ENCODE measurements at places on chromosomes 13 and 19.

DNA sequence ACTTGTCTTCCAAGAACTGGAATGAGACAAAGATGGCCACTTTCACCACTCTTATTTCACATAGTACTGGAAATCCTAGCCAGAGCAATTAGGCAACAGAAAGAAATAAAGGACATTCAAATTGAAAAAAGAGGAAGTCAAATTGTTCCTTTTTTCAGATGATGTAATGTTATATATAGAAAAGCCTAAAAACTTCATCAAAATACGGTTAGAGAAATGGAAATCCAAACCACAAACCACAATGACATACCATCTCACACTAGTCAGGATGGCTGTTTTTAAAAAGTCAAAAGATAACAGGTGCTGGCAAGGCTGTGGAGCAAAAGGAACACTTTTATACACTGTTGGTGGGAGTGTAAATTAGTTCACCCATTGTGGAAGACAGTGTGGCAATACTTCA lies 113.3 kb upstream of the SPRY2 start:
- no peak for DNase-seq

DNA sequence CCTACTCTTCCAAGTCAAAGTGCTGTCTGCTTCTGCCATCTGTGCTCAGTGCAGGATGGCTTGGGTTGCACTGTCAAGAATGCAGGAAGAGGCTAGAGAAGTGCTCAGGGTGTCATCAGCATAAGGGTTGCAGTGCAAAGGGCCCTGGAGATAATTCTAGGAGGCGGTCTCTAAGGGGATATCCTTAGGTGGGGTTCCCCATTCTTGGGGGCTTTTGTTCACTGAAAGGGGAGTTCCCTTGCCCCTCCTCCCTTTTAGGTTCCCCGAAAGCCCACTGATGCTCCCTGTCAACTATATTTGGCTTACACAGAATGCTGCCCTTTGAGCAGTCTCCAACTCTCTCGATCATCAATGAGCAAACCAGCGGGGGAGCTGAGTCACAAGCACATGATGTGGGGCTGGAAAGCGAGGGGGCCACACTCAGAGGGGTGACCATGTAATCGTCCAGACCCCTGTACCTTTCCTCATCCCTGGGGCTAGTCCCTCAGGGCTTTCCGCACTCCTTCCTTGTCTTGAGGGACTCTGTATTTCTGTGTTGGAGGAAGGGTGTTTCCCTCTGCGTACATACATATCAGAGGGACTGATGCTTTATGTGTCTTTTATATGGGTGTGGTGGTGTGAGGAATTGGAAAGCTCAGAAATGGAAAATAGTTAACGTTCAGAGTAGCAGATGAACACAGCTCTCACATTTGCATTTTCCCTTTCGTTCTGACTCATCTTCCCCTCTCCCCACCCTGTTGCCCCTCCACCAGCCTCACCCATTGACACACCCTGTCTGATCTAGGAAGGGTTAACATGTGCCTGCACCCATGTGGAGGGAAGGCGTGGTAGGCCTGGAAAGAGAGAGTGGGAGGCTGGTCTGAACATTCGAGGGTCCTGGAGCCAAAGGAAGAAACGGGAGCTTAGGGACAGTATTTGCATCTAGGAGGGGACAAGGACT lies 6.7 kb downstream of the ZBTB32 start:
- no peak for DNase-seq

GRCh38 chr13:52195401-52195837 lies 36.0 kb upstream of the NEK3 start:
- no peak for DNase-seq

DNA sequence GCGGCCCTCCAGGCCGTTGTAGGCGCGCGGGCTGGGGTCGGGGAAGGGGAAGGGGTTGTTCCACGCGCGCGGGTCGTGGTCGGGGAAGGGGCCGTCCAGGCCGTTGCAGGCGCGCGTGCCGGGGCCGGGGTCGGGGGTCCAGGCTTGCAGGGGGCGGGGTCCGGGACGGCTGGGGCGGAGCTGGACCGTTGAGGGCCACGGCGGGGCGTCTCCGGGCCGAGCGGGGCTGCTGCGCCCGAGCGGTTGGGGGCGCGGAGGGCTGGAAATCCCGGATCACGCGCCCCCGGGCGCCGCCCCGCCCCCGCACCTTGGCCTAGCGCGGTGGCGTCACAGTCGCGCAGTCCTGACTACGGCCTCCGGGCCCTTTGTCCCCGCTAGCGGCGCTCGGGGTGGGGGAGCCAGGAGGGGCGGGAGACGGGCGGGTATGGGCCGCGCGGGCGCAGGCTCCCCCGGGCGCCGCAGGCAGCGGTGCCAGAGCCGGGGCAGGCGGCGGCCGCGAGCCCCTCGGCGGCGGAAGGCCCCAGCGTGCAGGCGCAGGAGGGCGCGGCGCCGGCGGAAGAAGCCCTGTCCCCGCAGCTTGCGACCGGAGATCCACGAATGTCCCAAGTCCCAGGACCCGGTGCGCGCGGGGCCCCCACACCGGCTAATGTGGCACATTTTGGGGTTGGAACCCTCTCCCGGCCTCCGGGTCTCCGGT lies 665 bp downstream of the GPX4 start:
- no peak for DNase-seq

- DNase-seq = no peak
Measured at GRCh38 chr13:90918536-90918935, 429.0 kb upstream of the MIR17HG start.

DNA sequence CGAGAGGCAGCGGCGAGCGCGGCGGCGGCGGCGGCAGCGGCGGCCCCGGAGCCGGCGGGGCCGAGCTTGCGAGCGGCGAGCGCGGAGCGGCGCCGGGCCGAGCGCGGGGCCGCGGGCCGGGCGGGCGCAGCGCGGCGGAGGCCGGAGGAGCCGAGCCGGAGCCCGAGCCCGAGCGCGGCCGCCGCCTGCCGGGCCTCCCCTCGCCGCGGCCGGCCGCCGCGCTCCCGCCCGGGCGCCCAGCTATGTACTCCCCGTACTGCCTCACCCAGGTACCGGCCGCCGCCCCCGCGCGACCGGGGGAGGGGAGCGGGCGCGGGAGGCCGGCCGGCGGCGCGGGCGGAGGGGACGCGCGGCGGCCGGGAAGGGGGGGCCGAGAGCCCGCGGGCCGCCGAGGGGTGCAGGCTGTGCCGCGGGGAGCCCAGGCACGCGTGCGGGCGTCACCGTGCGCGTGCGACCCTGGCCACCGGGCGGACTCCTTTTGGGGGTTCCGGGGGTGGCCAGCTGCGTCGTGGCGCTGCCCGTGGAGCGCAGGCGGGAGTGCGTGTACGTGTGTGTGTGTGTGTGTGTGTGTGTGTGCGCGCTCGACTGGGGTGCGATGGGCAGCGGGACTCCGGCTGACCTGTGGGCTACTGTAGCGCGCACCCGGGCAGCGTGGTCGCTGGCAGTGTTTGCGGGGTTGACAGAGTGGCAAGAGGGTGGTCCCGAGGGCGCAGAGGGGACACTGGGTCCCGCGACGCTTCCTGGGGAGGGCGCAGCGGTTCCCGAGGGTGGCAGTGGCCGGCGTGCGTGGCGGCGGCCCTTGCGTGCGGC lies 526 bp downstream of the NFIX start:
- DNase-seq = no peak

- DNase-seq = no peak
Measured at GRCh38 chr13:80363890-80364503, 23.1 kb upstream of the SPRY2 start.

DNA sequence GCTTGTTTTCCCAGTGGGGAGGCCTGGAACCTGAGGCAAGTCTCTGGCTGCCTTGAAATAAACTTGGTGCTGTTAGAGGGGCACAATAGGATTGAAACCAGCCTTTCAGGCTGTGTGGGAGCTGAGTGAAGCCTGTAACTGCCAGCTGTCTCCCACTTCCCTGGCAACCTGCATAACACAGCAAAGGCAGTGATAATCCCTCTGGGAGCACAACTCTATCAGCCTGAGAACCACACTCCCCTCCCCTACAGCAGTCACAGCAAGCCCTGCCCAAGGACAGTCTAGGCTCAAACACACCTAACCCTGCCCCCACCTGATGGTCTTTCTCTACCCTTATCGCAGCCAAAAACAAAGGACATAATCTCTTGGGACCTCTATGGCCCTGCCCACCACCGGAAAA lies 683.8 kb upstream of the ATXN8OS start:
- DNase-seq = no peak

GRCh38 chr13:100131863-100132574 lies 43.1 kb downstream of the PCCA start:
- DNase-seq = no peak

DNA sequence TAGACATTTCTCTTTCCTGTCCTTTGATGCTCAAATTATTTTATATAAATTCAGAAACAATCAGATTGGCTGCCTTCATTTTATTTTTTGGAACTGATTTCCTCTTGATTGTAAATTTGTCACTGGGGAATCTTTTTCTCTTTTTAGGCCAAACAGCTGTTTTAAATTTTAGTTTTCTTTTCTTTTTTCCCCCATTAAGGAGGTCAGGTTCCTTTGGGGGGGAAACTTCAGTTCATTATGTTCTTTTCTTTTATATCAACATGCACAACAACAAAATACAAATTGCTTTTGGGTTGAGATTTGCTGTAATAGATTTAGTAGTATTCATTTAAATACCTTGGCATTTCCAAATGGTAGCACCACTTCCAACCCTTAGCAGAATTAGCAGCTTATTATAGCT lies 264.8 kb upstream of the SPRY2 start:
- DNase-seq = no peak

- no peak for DNase-seq
Measured at GRCh38 chr13:79581870-79582315, 100.9 kb downstream of the NDFIP2 start.

DNA sequence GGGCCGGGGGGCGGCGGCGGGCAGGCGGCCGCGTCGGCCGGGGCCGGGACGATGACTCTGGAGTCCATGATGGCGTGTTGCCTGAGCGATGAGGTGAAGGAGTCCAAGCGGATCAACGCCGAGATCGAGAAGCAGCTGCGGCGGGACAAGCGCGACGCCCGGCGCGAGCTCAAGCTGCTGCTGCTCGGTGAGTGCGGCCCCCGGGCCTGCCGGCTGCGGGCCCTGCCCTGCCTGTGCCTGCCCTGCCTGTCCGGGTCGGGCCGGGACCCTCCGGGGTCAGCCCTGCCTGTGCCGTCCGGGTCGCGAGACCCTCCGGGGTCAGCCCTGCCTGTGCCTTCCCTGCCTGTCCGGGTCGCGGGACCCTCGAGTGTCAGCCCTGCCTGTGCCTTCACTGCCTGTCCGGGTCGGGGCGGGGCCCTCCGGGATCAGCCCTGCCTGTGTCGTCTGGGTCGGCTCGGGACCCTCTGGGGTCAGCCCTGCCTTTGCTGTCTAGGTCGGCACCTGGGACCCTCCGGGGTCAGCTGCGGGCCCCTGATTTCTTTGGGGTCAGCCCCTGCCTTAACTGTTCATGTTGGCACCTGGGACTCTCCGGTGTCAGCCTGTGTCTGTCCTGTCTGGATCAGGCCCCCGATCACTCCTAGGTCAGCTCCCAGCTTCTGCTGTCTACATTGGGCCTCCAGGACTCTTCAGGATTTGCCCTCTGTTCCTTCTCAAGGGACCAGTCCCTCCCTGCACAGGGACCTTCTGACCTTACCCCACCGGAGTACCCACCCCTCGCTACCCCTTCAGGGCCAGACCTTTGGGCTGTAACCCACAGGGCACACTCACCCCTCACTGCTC lies 659 bp downstream of the GNA11 start:
- DNase-seq = no peak

- DNase-seq = no peak
Measured at GRCh38 chr19:18333680-18334079, 6.7 kb upstream of the PGPEP1 start.

DNA sequence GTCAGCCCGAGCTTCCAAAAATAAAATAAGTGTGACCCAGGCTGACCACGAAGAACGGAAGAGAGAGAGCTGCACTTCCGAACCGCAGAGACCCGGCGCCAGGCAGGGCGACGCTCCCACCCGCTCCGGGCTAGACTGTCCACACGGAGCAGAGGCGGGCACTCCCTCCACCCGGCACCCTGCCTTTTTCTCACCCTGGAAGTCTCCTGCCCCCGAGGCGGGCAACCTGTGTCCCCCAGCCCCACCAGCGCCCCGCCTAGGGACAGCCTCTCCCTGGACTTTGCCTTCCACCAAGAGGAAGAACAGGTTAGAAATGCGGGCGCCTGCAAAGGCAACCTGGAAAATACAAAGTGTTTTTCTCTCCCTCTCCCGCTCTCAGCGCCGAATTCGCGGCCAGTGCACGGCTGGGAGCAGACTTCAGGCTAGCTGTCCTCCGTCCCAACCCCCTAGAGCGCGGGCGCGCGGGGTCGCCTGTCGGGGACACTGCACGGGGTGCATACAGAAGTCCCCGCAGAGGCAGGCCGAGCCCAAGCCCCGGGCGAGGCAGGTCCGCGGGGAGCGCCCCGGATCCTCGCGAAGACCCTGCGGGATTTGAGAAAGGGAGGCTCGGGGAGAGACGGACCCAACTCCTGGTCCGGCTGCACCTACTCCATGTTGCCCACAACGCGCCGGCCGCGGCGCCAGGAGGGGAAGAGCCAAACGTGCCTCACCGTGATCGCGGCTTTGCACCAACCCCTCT lies 845 bp downstream of the SPRY2 start:
- no peak for DNase-seq

- DNase-seq = no peak
Measured at GRCh38 chr13:27379694-27380641, 44.5 kb upstream of the GTF3A start.

DNA sequence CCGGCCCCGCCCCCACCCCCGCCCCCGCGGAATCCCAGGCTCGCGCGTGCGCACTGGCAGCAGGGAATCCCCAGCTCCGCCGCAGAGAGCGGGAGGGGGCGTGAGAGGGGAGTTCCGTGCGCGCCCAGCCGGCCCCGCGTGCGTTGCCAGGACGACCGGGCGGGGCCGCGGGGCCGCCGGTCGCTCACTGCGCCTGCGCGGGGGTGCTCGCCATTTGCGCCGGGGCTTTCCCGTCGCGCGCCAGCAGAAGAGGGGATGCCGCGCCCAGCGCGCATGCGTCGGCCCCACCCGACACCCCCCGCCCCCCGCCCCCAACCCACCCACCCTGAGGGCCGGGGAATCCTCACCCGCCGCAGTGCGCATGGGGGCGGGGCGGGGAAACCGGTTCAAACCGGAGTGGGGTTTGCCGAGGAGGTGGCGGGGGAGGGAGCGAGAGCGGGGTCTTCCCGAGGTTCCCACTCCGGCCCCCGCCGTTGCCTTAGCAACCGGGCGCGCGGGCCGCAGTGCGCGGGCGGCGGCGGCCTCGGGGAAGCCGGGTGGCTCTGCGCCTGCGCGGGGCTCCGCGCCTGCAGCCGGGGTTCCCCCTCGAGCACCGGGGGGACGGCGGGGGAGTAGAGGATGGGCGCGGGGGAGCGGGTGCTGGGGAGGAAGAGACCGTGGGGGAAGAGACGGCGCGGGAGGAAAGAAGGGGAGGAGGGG lies 15.1 kb downstream of the CCDC124 start:
- peak; percentile 86 for DNase-seq

- DNase-seq = no peak
Measured at GRCh38 chr19:18501832-18502231, 20.0 kb downstream of the ELL start.

- no peak for DNase-seq
Measured at GRCh38 chr13:25731536-25731935, 320.3 kb downstream of the SHISA2 start.

GRCh38 chr13:27839809-27840467 lies 47.7 kb downstream of the GSX1 start:
- no peak for DNase-seq

- DNase-seq = no peak
Measured at GRCh38 chr19:2987797-2988196, 10.4 kb downstream of the TLE6 start.
